Epithelial cell of alveolus of lung (primary cell): ENCODE measurements at places on chromosomes 2 and 18. TPM values are rescaled to one million over a fixed set of nuclear protein-coding genes. Genes with fewer than 3 reads are reported as not detected.

Gene SLC9A2
- not detected in 2 replicates for total RNA-seq

Gene SH3RF3
- total RNA-seq: 21.8 and 24.6 TPM in 2 replicates

Gene ABCG5
- not detected in 2 replicates for total RNA-seq

Gene SERPINB5
- 1.0 and 1.8 TPM in 2 replicates for total RNA-seq

Gene RIT2
- not detected in 2 replicates for total RNA-seq

Gene TAF4B
- 3.0 and 4.7 TPM in 2 replicates for total RNA-seq

Gene KCNK3
- total RNA-seq: 3.9 TPM in 1 of 2 replicates, not detected in the other

Gene ANKAR
- total RNA-seq: 1.2 and 2.1 TPM in 2 replicates

Gene VIL1
- total RNA-seq: not detected in 2 replicates

Gene HOXD13
- total RNA-seq: not detected in 2 replicates

Gene LONRF2
- 0.13 TPM in 1 of 2 replicates, not detected in the other for total RNA-seq

Gene ZNF2
- total RNA-seq: 2.8 and 3.3 TPM in 2 replicates

Gene C1QL2
- not detected in 2 replicates for total RNA-seq

Gene CD226
- 1.2 and 1.4 TPM in 2 replicates for total RNA-seq

Gene TEKT4
- not detected in 2 replicates for total RNA-seq

Gene CCBE1
- total RNA-seq: 34.5 and 38.1 TPM in 2 replicates

Gene KCNJ3
- total RNA-seq: not detected in 2 replicates

Gene CABLES1
- total RNA-seq: 2.8 and 3.4 TPM in 2 replicates

Gene AOX1
- 9.8 and 23.7 TPM in 2 replicates for total RNA-seq

Gene GPR45
- not detected in 2 replicates for total RNA-seq

Gene C2orf80
- not detected in 2 replicates for total RNA-seq

Gene DSG2
- total RNA-seq: 13.7 and 28.7 TPM in 2 replicates
